ENCODE measurements at places on chromosomes 6 and 20.

DNA sequence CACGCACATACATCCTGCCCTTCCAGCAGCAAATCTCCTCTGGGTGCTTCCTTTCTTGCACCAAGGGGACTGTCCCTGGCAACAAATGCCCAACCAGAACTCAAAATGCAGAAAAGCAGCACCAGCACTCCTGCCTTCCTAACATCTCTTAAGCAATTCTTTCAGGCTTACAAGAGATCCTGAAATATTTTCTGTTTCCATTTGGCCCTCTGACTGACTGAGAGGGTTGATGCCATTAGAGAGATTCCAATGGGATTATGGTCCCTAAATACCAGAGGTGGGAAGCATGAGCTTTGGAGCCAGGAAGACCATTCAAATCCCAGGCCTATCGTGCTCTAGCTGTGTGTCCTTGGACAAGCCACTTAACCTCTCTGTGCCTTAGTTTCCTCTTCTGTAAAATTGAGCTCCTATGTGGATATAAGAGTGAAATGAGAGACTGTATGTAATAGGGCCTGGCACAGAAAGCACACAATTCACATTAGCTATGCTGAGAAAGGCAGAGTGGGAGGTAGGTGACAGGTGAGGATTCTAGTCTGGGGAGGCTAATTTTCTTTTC is 56.8 kb downstream of the PRDM1 start:
- DNase-seq, result no peak

GRCh38 chr20:59911041-59911440 is 22.4 kb downstream of the SYCP2 start:
- DNase-seq, result no peak

DNA sequence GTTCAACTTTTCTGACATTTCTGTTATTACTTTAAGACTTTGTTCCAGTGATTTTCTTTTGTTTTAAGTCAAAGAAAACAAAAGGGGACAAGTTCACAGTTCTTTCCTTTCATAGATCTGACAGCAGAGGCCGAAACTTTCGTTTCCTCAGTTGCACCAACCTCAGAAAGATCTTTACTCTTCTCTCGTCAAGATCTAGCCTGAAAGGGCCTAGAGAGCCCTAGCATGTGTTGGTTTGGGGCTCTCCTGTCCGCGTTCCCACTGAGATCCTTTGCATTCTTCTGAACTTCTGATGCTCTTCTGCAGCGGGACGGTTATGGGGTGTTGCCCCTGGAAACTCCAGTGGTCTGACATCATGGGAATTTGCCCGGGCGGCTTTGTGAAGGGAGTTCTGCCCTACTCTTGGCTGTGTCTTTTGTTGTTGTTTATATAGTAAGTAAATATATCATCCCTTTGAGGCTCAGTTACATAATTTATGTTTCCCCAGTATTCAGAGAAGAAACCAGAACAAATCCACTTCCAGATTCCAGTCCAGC is 129.1 kb downstream of the SASH1 start:
- DNase-seq, result no peak

GRCh38 chr6:163122365-163122764 is 292.2 kb upstream of the QKI start:
- no peak for DNase-seq

- no peak for DNase-seq
Measured at GRCh38 chr6:4922488-4923037, 81.3 kb downstream of the RPP40 start.

DNA sequence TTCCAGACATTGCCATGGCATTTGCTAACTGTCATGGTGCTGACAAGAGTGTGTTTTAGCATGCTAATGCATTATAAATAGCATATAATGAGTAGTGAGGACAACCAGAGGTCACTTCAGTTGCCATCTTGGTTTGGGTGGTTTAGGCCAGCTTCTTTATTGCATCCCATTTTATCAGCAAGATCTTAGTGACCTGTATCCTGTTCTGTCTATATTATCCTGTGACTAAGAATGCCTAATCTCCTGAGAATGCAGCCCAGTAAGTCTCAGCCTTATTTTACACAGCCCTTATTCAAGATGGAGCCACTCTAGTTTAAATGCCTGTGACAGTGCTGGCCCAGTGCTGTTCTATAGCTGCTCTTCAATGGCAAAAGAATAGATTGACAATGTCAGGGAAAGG is 781.0 kb upstream of the ADGRB3 start:
- no peak for DNase-seq

DNA sequence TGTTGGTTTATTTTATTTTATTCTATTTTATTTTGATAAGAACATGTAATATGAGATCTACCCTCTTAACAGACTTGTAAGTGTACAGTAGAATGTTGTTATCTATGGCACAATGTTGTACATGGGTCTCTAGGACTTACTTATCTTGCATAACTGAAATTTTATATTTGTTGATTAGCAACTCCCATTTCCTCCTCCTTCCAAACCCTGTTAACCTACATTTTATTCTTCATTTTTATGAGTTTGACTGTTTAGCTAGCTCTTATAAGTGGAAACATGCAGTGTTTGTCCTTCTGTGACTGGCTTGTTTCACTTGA is 37.9 kb upstream of the BCAS1 start:
- no peak for DNase-seq

DNA sequence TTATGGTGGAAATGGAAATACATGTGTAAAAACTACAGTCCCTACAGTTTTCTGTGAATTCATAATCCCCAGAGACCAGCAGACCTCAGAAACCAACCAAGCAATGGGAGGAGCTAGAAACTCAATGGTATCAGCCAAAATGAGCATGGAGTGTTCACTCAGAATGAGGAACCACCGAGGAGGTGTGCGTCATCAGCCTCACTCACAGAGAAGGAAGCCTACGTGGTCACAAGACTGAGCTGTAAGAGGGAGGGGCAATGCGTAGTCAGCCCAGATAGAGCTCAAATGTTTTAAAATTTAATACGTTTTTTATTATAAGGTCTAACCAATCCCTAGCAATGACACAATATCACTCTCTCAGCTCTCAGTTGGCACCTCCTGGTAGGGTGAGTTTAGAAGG is 17.4 kb downstream of the MYLK4 start:
- peak; percentile 36 for DNase-seq

DNA sequence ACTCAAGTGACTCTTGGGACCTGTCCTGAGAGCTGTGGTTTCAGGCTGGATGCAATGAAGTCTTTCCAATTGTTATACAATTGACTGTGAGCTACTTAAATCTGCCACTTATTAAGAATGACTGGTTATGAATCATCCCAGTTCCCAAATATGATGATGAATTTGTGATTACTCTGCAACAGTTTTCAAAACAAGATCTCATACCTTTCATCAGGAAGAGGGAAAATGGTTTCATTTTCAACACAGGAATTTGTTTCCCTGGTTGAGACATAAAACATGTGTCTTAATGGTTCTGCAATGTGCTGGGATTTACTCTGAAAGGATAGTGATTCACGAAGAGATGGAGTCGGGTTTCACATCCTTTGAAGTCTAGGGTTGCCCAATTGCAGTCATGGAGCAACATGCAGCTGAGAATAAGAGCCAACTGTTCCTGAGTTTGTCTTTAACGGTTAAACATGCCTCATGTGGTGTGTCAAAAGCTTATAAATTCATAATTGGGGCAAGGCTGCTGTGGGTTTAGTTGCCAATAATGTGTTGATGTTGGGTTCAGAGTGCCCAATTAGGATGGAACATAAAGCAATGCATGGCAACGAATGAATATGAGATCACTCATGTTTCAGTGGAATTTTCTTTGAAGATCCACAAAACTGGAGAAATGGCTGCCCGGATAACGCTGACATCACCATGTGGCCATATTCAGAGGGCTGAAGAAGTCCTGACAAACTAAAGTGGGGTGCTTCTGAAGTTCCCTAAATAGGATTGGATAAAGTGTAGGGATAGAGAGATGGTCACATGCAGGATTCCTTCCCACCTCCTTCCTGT is 41.0 kb downstream of the CYP24A1 start:
- no peak for DNase-seq

DNA sequence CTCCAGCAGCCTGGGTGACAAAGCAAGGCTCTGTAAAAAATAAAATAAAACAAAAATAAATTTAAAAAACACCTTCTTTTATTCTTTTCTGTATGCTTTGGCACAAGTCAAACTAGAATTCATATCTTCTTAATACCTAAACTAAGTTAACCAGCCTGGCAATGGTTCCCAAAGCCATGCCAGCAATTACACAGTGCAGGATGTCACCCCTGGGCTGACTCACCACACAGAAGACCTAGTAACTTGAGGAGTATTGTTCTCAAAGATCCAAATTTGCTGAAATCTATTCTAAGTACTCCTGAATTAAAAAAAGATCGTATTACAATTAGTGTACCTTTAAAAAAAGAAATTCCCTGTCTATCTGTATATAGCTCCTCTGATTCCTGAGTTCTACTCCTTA is 162.7 kb upstream of the SGK1 start:
- DNase-seq, result no peak

DNA sequence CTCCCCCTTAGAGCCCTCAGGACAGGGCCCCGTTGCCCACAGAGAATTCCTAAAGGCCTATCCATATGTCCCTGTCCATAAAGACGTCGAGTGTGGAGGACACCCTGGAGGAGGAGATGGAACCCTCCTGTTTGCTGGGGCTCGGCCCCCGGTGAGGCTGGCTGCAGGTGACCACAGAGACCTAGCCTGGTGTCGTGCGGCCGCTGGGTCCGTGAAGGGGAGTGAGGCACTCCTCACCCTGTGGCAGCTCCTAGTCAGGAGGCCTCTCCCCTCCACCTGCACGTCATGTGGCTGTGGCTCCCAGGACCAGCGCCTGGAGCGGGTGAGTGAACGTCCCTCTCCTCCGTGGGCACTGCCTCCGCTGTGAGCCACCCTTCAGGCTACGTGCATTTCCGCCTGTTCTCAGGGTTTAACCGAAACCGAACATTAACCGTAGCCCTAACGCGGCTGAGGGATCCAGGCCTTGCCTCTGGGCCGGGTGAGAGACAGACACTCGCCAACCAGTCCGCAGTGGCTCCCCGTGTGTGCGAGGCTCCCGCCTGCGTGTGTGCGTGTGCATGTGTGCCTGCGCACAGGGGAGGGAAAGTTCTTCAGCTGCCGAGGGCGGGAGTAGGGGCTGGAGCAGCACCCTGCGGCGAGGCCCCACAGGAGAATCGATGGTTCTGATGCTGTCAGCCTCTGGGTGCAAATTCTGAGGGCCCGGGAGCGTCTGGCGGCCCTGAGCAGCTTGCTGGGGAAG is 5.9 kb upstream of the TCEA2 start:
- DNase-seq, result no peak

DNA sequence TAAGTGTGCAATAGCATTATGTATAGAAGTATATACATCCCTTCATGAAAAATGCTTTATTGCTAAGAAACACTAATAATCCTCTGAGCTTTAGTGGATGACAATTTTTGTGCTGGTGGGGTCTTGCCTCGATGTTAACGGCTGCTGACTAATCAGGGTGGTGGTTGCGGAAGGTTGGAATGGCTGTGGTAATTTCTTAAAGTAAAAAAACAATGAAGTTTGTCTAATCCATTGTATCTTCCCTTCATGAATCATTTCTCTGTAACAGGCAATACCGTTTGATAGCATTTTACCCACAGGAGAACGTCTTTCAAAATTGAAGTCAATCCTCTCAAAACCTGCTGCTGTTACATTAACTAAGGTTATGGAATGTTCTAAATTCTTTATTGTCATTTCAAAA is 816.5 kb upstream of the GJE1 start:
- DNase-seq, result no peak

DNA sequence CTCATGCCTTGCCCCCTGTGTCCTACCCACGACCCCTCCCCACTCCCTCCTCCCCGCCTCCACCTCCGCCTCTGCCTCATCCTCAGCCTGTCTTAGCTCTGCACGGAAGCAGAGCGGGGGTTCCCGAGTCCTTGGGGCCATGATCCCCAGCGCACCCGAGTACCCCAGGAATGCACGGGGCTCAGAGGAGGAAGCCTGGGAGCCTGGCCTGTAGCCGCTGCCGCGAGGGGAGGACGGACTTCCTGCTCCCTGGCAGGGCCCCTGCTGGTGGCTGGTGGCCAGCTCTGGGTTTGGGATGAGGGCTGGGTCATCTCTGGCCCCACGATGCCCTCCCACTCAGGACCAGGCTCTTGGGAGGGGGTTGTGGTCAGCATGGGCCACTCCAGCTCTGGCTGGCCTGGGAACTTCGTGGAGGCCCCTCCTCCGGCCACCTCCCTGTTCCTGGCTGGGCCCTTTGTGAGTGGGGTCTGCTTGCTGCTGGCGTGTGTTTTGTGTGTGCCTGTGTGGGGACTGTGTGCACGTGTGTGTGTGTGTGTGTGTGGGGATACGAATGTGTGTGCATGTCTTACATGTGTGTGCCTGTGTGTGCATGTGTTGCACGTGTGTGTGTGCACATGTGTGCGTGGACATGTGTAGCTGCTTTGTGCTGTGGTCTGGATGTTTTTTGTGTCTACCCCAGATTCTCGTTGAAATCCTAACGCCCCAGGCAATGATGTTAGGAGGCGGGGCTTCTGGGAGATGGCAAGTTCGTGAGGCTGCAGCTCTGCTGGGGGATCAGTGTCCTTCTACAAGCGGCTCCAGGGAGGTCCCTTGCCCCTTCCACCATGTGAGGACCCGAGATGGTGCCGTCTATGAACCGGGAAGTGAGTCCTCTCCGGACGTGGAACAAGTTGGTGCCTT is 1.3 kb upstream of the RBBP8NL start:
- DNase-seq, result no peak

DNA sequence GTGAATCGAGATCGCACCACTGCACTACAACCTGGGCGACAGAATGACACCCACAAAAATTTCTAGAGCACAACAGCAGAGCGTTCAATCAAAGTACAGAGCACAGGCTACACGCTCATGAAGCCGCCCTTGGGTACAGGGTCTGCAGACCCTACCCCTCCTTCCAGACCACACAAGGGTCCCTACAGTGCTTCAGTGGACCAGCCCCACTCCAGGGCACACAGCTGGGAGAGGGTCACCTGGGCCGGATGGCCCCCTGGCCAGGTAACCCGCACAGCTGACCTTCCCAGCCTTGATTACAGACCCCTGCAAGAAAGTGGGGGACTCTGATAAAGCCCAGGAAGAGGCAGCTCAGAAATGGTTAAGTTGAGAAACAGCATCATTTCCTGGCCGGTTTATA is 63.6 kb downstream of the RIPOR3 start:
- DNase-seq, result no peak

GRCh38 chr6:163994566-163994965 is 580.0 kb downstream of the QKI start:
- DNase-seq, result no peak

DNA sequence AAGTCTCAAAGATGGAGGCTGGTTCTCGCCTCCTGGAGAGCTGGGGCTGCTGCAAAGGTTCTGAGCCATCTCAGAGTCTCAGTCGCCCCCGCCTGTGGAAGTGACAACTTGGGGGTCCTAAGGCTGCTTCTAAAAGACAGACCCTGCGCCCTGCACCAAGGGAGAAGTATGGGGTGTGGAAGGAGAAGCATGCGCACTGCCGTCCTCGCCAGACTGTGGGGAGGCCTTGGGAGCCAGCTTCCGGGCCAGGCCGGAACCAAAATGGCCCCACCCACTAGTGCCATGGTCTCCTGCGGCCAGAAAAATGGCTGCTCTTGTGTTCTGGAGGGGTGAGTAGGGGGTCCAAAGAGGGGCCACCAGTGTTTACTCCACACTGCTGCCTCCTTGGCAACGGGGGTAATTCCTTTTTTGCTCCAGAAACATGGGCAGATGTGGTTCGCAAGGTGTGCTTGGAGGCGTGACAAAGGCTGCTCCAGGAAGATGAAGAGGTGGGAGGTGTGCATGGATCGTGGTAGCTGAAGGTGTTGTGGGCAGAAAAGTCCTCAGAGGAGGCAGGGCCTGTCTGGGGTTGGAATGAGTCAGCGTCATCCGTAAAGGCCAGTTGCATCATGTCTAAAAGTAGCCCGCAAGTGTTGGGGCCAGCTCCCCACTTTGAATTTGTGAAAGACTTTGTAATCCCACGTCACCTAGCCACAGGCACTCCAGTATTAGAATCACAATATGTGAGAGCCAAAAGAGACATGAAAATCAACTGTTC is 329.8 kb upstream of the SOX4 start:
- DNase-seq, result no peak

GRCh38 chr6:46808806-46809205 is 15.6 kb downstream of the MEP1A start:
- DNase-seq, result no peak
